ENCODE measurements at places on chromosomes 11 and 22.

- peak; percentile 58 for DNase-seq
Observed at GRCh38 chr22:39300186-39300830, 19.1 kb downstream of the RPL3 start.

DNA sequence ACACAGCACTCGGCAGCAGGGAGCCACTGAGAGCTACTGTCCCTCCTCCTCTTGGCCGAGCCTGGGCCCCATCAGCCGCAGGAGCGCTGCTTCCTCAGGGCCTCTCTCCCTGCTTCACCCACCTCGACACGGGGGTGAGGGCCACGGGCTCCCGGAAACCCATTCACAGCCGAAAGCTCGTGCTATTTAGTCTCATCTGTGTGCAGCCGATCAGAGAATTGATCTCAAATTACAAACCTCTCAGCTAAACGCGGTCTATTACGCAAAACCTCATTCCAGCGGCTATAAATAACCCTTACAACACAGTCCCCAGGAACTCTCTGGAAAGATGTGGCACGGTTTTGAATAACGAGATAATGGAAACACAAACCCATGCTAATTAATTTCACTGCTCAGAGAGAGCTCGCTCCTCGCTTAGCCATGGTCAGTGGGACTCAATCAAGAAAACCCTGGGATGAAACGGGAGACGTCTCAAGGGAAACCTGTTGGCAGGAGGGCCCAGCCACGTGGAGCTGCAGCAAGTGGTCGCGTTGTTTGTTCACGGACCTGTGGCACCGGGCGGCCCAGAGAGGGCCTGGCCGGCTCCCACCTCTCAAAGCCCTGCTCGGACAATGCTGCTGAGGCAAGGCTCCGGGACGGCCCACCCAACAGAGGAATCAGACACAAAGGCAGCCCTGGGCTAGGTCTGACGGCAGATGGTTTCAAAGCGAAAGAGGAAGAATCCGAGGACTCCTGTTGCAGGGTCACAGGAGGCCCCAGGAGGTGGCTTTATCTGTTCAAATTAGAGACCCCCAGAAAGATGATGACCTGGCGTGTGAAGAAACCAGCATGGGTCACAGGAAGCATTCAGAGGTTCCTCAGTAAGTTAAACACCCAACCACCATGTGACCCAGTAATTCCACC, 210.5 kb downstream of the CTTN start:
- no peak for DNase-seq

DNA sequence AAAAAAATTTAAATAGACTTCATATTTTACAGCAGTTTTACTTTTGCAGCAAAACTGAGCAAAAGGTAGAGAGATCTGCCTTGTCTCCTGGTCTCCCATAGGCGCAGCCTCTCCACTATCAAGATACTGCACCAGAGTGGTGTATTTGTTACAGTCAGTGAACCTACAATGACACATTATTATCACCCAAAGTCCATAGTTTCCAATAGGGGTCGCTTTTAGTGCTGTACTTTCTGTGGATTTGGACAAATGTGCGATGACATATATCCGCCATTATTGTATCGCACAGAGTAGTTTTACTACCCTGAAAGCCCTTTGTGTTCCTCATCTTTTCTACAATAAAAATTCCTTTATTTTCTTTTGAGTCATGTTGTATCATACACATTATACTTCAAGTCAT, 153.2 kb upstream of the CCDC179 start:
- no peak for DNase-seq

GRCh38 chr11:72776844-72777754, 16.7 kb downstream of the STARD10 start:
- DNase-seq = peak; percentile 51

- DNase-seq = no peak
Observed at GRCh38 chr11:95378789-95379188, 147.8 kb upstream of the SESN3 start.

DNA sequence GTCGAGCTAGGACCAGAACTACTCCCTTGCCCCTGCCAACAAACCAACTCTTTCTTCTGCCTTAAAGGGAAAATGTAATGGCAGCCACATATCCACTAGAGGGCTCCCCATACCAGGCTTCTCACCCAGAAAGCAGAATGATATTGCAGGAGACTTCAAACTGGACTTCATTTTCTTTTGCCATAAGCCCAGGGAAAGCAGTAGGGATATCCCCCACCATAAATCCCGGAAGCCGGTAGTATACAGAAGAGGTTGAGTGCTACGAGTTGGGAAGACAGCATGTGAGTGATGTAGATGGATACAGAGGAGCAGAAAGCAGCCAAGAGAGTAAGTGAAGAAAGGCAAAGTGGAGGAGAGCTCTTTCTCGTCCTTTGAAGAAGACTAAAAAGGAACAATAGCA, 12.1 kb downstream of the PLAAT5 start:
- DNase-seq = peak; percentile 55

DNA sequence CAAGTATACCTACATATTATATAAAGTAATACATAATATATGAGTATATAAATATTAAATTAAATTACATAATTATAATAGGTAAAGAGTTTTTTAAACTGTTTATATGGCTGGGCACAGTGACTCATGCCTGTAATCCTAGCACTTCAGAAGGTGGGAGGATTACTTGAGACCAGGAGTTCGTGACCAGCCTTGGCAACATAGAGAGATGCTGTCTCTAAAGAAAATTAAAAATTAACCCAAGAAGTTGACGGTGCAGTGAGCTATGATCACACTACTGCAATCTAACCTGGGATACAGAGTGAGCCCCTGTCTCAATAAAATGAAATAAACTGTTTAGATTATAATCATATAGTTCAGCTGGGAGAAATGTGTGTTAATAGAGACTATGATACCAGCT, 363.0 kb downstream of the DDX10 start:
- DNase-seq = no peak

- no peak for DNase-seq
Observed at GRCh38 chr22:24325105-24325757, 54.6 kb downstream of the SPECC1L start.

DNA sequence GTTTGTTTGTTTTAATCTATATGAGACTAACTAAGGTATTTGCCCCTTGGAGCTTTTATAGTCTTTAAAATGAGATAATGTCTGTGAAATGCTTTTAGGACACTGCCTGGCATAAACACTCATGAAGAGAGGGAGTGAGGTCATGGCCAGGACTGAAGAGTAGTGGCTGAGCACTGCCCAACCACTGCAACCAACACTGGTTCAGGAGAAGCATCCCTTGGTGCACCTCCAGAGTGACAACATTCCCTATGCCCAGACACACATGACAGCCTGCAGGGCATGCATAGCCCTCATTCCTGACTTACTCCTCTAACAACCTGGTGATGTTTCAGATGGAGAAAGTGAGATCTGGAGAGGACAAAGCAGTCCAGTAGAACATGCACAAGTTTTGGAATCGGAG, 36.1 kb downstream of the ME3 start:
- DNase-seq = no peak

- no peak for DNase-seq
Observed at GRCh38 chr11:12707500-12707880, 33.3 kb downstream of the TEAD1 start.

GRCh38 chr11:1267441-1268100, 41.9 kb downstream of the TOLLIP start:
- peak; percentile 32 for DNase-seq

Data from heart right ventricle (tissue), 16 donors.